ENCODE measurements at places on chromosomes 1 and 21.

DNA sequence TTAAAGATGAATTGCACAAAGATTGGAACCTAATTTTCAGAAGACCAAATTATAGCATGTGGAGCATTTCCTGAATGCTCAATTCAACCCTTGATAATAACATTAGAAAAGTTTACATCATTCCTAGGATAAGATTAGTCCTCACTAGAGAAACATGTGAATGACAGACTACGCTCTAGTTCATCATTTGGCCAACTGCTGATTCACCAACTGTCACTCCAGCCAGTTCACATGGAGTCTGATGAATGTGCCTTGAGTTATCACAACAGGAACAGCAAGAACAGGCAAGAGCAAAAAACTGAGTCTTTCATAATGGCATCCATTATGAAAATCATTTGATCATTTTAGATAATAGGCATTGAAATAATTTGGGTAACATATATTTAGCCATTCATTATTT, 415.9 kb downstream of the PTPRC start:
- DNase-seq = no peak

GRCh38 chr1:51242546-51242945, 6.5 kb downstream of the RNF11 start:
- no peak for DNase-seq

DNA sequence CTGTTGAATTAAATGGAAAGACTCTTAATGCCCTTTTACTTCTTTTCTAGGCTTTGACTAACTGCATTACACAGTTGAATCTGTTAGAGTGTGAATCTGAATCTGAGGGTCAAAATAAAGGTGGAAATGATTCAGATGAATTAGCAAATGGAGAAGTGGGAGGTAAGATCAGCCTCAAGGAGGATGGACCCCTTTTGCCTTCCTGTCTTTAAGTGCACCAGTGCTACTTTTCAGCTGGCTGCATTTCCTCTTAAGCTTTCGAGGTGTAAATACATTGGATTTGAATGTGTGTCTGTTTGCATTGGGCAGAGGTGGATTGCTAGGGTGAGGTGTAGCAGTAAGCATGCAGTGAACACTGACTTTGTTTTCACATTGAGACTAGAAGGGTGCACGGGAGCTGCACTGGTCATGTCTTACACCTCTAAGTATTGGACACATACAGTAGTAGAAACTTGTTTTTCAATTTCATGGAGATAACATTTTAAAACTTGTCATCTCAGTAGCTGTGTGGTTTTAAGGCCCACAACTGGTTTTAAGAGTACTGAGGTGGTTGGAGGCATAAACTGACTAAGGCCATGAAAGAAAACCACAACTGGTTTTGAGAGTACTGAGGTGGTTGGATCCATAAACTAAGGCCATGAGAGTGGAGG, 35.4 kb downstream of the MIA3 start:
- peak; percentile 10 for DNase-seq

GRCh38 chr1:209106237-209106741, 477.2 kb upstream of the CAMK1G start:
- no peak for DNase-seq

DNA sequence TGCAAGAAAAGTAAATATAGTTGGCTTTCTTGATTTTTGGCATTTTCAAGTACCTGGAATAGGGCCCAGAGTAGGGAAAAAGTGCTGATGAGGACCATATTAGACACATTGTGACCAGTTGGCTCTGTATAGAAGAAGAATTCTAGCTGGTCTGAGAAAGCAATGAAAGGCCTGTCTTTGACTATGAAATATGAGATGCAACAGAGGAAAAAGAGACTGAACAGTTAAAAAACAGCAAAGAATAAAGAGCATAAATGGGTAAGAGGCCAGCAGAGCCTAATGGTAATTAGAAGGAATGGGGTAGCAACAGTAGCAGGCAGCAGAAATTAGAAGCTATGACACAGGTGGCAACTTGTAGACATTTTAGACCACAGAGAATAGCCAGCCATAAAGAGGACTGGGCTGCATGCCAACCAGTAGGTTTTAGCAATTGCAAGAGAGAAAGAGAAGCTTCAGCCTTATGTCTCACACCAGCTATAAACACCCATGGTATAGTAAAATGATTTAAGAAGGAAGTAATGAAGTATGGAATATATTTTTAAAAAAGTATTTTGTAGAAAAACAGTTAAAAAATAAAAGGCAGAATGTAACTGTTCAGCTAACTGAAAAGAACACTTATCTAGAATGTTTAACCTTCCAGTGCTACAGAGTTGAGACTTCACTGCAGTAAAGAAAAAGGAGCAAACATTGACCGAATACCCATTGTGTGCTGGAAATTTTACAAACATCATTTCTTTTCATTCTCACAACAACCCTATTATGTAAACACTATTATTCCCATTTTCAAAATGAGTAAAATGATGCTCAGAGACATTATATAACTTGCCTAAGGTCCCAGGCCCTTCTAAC, 114.1 kb downstream of the LHX4 start:
- no peak for DNase-seq

GRCh38 chr1:2168090-2168489, 26.5 kb downstream of the FAAP20 start:
- no peak for DNase-seq

GRCh38 chr21:44657635-44658540, at the start of gene KRTAP12-3:
KRTAP12-3 (plus strand) TSS chr21:44657932; CDS start chr21:44657980, 48 bp downstream.
- DNase-seq = no peak

- no peak for DNase-seq
Measured at GRCh38 chr1:16607433-16607851, 5.9 kb downstream of the NBPF1 start.
